Esophagus squamous epithelium (tissue), 5 donors: ENCODE measurements at places on chromosomes 7 and 10.

DNA sequence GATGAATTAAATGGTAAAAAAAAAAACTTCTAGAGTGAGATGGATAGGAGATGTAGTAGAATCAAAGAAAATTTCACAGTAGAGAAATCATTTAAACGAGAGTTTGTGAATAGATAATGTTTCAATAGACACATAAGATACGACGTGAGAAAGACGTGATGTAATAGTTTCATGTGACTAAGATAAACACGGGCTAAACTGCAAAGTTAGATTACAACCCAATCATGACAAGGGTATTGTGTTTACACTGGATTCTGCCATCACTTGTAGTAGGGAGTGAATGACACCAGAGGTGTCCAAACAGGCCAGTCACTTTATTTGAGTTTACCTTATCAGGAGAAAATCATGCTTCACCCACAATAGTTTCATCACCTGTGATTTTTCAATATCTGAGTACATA lies 21.6 kb downstream of the SEMA3D start:
- DNase-seq: no peak

DNA sequence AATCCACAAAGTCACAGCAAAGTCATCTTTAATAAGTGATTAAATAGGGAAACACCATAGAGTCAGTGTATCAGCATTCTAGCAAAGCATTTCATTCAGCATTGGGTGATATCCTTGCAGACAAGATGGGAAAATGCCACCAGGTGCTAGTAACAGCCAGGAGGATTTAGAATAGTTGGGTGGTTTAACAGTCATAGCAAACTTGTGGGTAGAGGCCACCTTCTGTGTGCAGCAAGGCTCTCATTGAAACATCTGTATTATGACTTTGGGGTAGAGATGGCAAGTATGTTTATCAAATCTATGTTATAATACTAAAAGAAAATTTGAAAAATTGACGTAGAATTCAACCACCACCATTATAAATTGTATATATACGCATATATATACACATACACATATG lies 26.4 kb upstream of the ADO start:
- no peak for DNase-seq

GRCh38 chr10:20674926-20675325 lies 222.2 kb downstream of the NEBL start:
- no peak for DNase-seq

DNA sequence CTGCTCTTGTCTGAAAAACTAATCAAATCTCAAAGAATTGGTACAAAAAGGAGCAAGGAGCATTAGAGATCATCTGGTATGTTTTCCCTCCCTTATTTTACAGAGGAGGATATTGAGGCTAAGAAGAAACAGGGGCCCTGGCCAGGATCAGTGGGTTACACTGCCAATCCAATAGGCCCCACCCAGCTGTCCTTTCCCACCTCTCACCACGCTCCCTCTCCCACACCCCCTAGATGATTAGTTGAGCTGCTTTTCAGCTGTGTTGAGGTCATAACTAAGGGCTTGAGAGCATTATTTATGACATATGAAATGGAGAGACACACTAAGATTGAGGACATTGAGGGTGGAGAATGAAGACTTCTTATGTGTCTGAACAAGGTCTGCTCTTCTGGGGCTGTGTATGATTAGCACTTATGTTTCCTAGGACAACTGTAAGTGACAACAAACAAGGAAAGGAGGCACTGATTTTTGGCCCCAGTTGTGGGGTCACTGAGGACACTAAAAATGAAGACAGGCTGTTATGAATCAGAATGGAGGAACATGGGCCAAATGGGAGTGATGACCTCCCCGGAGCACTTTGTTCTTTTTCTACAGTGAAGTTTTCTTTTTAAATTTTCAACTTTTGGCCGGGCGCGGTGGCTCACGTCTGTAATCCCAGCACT lies 26.5 kb downstream of the VWA2 start:
- DNase-seq: no peak

GRCh38 chr7:74657692-74658177 lies at the start of gene GTF2I:
TSS of gene GTF2I (plus strand) at chr7:74657718. CDS start at chr7:74689129, 31,411 bp downstream.
- no peak for DNase-seq

- no peak for DNase-seq
Measured at GRCh38 chr10:6064119-6064518, 2.0 kb upstream of the IL2RA start.

DNA sequence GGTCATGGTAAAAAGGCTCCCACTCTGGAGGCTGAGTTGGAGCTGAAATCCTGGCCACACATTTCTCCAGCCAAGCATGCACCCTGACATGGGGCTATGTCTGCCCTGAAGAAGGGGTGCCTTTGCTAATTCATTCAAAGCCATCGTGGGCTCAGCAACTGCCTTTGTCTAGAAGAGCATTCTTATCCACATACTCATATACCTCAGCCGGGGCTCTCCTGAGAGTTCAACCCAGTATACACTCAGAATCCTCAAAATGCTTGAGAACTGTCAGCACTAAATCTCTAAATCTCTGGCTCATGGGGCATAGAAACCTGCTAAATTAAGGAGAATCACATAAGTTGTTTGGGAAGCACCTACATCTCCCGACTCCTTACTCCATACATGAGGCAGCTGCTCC lies 89.3 kb downstream of the MRPL32 start:
- DNase-seq: no peak

DNA sequence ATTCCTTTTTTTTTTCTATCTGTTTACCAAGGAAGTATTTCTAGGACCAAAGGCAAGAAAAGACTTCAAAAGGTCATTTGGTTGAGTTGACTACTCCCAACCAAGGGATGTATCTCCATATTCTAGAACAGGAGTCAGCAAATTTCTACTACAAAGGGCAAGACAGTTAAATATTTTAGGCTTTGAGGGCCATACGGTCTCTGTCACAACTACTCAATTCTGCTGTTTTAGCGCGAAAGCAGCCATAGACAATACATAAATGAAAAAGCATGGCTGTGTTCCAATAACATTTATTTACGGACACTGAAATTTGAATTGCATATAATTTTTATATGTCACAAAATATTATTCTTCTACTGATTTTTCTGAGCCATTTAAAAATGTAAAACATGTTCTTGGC lies 8.5 kb upstream of the ARID5B start:
- DNase-seq: no peak

DNA sequence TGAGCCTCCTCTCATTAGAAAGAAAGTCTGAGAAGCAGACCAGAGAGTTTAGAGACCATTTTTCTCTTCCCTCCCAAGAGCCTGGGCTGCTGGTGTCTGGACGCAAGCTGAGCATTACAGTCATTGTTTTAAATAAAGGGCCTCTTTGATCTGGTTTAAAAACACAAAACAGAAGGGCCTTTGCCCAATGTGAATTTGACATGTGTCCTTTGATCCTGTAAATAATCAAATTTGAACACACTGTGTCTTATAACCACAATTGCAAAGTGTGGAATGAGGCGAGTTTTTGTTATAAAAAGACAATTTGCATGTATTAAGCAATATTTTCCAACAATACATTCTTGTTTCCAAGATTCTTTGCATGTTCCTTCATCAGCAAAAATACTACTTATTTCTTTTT lies 158.5 kb downstream of the C7orf25 start:
- no peak for DNase-seq

DNA sequence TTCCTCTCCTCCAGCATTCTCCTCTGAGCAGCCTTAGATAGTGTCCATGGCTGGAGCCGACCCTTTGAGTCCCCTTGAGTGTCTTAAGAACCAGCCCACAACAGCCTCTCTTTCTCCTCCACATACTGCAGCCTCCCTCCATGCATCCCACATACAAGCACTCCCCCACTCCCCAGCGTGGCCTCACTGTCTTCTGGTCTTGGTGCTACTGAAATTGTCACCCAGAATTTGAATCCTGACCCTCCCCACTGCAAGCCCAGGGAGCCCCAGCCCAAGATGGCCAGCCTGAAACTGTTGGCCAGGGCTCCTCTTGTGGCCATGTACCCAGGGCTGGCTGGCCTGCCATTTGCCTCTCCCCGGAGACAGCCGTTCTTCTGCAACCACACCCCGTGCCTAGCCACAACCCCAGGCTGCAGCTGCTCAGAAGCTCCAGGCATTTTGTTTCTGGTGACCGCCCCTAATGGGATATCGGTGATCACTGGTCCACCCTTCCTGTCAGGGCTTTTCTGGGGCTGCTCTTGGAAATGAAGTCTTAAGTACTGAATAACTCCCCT lies 18.8 kb upstream of the SH2D4B start:
- DNase-seq: no peak

GRCh38 chr10:75547391-75548298 lies 116.2 kb downstream of the LRMDA start:
- no peak for DNase-seq

- no peak for DNase-seq
Measured at GRCh38 chr7:111864291-111864976, 302.1 kb upstream of the IMMP2L start.

GRCh38 chr7:14761510-14762296 lies 140.8 kb downstream of the DGKB start:
- no peak for DNase-seq

- no peak for DNase-seq
Measured at GRCh38 chr10:61758433-61758832, 95.7 kb downstream of the CABCOCO1 start.

DNA sequence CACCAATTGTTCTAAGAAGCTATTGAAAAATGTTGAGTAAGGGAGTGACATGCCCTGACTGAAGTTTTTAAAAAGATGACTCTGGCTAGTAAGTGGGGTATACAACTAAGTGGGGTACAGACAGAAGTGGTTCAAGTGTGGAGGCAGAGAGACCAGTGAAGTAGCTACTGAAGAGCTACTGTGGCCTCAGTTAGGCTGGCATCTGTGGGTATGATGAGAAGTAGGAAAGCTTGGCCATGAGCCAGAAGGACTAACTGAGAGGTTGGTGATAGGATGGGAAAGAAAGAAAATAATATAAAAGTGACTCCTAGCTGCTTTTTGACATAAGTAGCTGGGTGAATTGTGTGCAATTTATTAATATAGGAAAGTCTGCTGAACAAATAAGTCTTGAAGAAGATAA lies 176.6 kb downstream of the SEMA3D start:
- no peak for DNase-seq

GRCh38 chr10:24951201-24952142 lies 934 bp downstream of the PRTFDC1 start:
- no peak for DNase-seq

- no peak for DNase-seq
Measured at GRCh38 chr10:124476043-124476725, 14.6 kb downstream of the LHPP start.

DNA sequence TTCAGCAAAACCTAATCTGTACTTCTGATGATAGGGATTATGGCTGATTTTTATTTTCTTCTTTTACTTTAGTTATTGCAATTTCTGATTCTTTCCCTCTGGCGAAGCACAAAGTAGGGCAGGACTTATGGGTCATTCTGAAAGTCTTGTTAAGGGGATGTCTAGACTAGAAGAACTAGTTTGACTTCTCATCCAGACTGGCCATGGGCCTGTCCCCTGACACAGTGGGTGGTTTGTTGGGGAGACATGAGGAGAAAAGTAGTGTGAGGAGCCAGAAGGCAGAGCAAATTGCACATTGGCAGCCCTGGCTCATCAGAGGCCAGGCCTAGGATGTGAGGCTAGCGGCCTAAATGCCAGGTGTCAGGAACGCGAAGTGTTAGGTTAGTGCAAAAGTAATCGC lies 152.8 kb downstream of the RTKN2 start:
- no peak for DNase-seq
